ENCODE measurements at places on chromosomes 16 and 17. TPM values are rescaled to one million over a fixed set of nuclear protein-coding genes. Genes with fewer than 3 reads are reported as not detected.

- no peaks in the 10 kb centered on the region for H3K27me3 ChIP-seq
- no peak for DNase-seq
- H3K27ac ChIP-seq: no peak overlapping the region
- H3K36me3 ChIP-seq: no peaks in the 10 kb centered on the region
- H3K4me3 ChIP-seq: no peak overlapping the region
Observed at GRCh38 chr16:14485121-14485551, 144.9 kb downstream of the PARN start.

- no peak overlapping the region for H3K4me3 ChIP-seq
- no peaks in the 10 kb centered on the region for H3K27me3 ChIP-seq
- peaks cover 3% of the 10 kb centered on the region for H3K4me1 ChIP-seq
- DNase-seq: no peak
- no peaks in the 10 kb centered on the region for H3K36me3 ChIP-seq
- no peak overlapping the region for H3K27ac ChIP-seq
Observed at GRCh38 chr17:49353607-49354006, 8.4 kb downstream of the ZNF652 start.

DNA sequence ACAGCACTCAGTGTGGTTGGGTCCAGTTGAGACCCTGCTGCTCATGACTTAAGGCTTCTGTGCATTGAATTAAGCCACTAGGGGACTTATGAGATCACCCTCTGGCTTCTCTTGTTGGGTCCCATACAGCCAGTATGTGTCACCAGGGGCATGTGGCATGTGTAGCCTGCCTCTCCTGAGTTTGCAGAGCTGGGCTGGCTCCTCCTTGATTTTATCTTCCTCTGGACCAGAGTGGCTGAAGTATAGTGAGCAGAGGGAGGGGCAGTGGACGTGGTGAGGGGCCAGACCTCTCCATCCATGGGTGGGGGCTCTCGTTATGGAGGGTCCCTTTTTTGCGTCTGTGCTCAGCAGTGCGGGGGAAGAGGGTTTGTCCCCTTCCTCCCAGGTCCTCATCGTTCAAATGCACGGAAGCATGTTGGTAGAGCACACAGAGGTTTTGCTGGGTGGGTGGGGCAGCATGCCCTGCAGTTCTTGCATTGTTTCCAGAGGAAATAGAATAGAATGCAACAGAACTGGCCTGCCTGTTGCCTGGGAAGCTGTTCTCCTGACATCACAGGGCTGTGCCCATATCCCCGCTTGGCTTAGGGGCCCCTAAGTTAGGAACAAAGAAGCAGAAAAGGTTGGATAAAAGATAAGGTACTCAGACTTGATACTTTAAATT is 77.4 kb downstream of the SPECC1 start:
- peaks cover 7% of the 10 kb centered on the region for H3K4me1 ChIP-seq
- H3K27me3 ChIP-seq: peaks cover 4% of the 10 kb centered on the region
- H3K27ac ChIP-seq: no peak overlapping the region
- DNase-seq: no peak
- H3K36me3 ChIP-seq: no peaks in the 10 kb centered on the region

DNA sequence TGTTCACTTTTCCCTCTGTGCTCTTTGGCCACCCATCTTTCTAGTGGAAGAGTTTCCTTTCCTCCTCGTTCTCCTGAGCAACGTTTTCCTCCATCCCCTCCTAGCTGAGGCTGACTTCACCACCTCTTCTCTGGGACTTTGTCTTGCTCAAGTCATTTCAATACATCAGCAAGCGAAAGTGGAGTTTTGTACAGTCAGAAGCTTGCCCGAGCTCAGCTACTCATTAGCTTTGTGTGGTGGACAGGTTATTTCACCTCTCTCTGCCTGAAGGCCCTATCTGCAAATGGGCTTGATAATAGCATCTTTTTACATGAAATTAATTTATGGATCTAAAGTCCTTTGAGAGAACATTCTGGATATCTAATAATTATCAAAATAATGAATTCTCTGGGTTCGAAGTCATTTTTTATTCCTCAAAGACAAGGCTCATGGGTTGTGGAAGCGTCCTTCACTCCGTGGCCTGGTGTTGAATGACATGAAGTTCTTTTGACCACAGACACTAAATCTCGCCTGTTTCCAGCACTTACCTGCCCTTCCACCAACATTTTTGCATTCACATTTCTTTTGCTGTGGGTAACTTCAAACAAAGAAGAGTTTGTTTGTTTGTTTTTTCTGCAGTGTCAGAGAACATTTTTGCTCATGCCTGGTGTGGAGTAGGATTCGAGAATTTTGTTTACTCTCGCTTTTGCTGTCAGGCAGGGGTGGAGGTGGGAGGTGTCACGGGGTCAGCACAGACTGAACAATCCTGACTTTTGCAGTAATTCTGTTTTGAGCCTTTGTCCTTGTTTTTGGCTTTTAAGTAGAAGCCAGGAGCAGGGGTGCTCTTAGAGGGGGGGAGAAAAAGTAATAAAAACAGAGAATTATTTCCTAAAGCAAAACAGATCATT is 155.0 kb upstream of the CACNG5 start:
- no peaks in the 10 kb centered on the region for H3K27me3 ChIP-seq
- no peak for DNase-seq
- H3K36me3 ChIP-seq: no peaks in the 10 kb centered on the region
- H3K4me3 ChIP-seq: no peak overlapping the region
- H3K27ac ChIP-seq: no peak overlapping the region

DNA sequence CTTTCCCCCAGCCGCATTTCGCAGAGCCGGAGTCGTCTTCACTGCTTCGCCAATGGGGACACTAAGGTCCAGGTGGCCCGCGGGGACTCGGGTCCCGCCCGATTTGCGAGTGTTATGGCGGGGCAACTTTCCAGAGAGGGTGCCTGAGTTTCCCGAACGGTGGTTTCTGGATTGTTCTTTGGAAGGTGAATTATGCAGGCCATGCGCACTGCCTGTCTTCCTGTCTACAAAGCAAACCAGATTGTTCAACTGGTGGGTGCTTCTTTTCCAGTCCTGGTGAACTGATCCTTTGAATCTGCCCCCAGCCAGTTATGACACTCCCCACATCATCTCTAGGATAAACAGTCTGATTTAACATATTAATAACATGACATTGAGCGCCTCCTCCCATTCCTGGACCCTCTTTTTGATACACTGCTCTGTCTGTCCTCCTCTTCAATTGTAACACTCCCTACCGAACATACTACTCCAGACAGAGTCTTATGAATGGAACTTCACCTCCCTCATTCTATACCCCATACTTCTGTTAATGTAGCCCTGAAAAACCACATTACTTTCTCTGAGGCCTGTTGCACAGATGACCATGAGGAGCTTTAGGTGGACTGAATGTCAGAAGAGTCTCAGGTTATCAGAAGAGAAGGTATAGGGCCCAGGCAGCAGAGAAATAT is 159.0 kb downstream of the RAB11FIP4 start:
- peak overlapping the region; percentile 57 for H3K4me3 ChIP-seq
- H3K36me3 ChIP-seq: no peaks in the 10 kb centered on the region
- no peaks in the 10 kb centered on the region for H3K4me1 ChIP-seq
- H3K27ac ChIP-seq: peak overlapping the region; percentile 13
- no peaks in the 10 kb centered on the region for H3K27me3 ChIP-seq
- no peak for DNase-seq

- H3K4me1 ChIP-seq: peaks cover 9% of the 10 kb centered on the region
- no peaks in the 10 kb centered on the region for H3K36me3 ChIP-seq
- H3K4me3 ChIP-seq: no peak overlapping the region
- H3K27ac ChIP-seq: no peak overlapping the region
Observed at GRCh38 chr16:30381291-30382041, 895 bp downstream of the SEPTIN1 start.

DNA sequence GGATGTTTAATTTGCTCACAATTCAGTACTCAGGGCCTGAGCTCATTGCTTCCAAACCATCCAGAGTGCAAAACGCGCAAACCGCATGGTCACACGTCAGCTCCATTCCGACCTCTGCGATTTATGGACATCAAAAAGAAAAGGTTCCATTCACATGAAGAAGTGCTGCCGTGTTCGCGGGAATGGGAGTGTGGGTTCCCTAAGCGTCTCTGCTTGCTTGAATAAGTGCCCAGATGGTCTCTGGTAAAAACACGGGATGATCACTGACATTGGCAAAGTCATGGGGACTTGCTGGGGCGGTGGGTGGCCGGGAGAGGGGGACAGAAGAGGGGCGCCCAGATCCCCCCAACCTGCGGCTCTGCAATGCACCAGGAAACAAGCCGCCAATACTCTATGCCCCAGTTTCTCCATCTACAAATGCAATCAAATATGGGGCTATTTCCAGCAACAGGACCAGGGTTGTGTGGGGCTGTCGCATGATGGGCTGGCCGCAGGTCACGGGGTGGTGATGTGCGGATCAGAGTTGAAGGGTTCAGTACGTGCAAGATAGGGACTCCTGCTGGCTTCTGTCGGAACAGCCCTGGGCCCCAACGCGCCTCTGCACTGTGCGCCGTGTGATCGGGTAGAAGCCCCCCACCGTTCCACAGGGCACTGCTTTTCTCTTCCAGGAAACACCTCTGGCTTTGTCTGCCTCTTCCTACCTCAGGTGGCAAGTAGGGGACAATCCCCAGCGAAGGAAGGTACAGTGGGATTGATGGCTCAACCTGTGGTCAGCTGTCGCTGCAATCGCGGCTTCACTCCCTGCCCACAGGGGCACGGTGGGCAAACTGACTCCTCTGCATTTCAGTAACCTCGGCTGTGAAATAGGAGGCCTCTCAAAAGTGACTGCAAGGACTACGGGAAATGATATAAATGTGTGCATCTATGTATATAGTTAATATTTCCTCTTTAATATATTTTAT is 11.2 kb downstream of the FOXF1 start:
- no peak for DNase-seq
- no peaks in the 10 kb centered on the region for H3K27me3 ChIP-seq
- peaks cover 11% of the 10 kb centered on the region for H3K36me3 ChIP-seq
- H3K4me3 ChIP-seq: no peak overlapping the region
- peaks cover 23% of the 10 kb centered on the region for H3K4me1 ChIP-seq

- peak within 1 kb of the TSS; percentile 89 for H3K4me3 ChIP-seq
- DNase-seq: peak; percentile 92
- no peaks in the 10 kb centered on the region for H3K27me3 ChIP-seq
- H3K36me3 ChIP-seq: peaks cover 9% of the 10 kb centered on the region
Observed at GRCh38 chr17:41812381-41813151, at the start of gene FKBP10. Gene FKBP10, plus strand, starts transcription at chr17:41813004. Its CDS starts 31 bp downstream, at chr17:41813035.

DNA sequence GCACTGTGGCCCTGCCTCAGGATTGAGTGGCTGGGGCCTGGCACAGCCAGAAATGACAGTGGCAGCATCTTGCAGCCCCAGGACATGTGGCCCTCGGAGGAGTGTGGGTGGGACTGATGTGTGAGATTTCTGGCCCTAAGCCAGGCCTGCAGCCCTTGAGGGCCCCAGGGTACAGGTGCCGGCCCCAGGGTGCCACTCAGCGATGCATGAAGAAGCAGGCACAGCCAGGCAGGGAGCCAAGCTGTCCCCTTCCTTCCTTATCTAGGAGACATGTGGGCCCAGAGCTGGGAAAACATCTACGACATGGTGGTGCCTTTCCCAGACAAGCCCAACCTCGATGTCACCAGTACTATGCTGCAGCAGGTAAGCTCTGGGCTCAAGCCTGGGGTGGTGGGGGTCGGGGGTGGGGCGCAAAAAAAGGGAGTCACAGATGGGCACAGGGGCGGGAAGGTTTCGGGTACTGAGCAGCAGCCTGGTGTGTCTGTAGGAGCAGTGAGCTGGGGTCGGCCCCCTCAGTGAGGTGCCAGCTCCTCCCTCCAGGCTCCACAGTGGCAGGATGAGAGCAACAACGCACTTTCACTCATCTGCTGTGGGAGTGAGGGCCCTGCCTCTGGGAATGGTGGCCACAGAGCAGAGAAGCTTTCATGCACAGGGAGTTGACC is 4.1 kb downstream of the ACE start:
- no peak overlapping the region for H3K4me3 ChIP-seq
- H3K36me3 ChIP-seq: no peaks in the 10 kb centered on the region
- peaks cover 7% of the 10 kb centered on the region for H3K4me1 ChIP-seq
- H3K27me3 ChIP-seq: peaks cover 2% of the 10 kb centered on the region
- H3K27ac ChIP-seq: no peak overlapping the region

IGF2BP1 gene
- total RNA-seq: under 0.01 TPM

Data from fibroblast of lung (primary cell).